AG04449 (cell line): ENCODE measurements at places on chromosomes 13 and 19.

DNA sequence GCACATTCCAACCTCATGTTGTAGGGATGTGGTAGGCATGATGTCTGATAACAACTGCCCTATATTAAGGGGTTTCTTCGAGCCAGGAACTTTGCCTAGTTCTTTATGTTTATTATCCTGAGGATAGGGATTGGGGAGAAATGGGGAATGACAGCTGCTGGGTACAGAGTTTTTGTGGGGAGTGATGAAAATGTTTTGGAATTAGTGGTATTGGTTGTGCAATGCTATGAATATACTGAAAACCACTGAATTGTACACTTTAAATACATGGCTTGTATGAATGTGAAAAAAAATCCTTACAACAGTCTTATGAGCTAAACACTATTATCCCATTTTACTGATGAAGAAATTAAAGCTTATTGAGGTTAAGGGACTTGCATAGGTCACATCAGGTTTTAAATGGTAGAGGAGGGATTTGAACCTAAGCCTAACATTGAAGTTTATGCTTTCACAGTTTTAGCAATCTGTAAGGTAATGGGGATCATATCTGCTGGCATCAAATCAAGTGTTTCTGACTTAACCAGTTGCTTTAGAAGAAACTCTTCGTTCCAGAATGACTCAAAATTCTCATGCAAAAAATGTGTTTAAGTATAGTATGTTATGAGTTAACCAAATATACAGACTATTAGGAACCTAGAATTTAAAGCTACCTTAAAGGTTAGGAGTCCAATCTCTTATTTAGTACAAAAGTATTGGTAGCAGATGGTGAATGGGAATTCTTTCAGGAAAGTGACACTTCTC lies 61.4 kb downstream of the ERCC5 start:
- no peak for DNase-seq

- no peak for DNase-seq
Measured at GRCh38 chr13:26200811-26201210, 21.3 kb downstream of the RNF6 start.

DNA sequence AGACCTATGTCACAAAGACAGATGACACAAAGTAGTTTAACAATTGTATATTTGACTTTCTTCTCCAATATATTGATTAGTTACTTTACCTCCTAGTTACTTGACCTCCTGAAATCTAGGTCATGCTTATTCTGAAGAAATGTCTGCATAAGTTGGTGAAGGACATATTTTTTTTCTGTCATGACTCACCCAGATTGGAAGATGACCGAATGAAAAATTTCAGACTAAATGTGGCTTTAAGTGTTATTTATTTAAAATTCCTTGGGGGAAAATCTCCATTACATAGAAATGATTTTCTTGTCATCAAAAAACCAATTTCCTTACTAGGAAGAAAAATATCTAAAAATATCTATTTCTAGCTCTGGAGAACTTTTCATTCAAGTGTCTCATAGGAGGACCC lies 217.1 kb downstream of the POSTN start:
- DNase-seq = no peak

DNA sequence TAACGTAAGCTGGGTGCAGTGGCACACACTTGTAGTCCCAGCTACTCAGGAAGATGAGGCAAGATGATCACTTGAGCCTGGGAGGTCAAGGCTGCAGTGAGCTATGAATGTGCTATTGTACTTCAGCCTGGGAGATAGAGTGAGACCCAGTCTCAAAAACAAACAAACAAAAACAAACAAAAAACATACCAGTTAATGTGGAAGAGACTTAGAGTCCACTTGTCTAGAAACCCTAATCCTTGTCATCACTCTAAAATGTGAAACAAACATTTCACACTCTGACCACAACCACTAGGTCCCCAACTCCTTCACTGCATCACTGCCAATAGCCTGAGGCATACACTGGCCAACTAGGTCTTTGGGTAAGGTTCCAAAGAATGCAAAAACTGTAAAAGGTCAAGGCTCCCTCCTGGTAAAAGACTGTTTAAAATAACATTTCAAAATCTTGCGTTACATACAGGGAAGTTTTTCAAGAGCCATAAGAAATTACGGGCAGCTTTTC lies 28.6 kb upstream of the CYP2B6 start:
- no peak for DNase-seq

- DNase-seq = no peak
Measured at GRCh38 chr13:48370815-48371214, 42.1 kb downstream of the LPAR6 start.
